AG08396 (cell line): ENCODE measurements at places on chromosomes 12 and 14.

DNA sequence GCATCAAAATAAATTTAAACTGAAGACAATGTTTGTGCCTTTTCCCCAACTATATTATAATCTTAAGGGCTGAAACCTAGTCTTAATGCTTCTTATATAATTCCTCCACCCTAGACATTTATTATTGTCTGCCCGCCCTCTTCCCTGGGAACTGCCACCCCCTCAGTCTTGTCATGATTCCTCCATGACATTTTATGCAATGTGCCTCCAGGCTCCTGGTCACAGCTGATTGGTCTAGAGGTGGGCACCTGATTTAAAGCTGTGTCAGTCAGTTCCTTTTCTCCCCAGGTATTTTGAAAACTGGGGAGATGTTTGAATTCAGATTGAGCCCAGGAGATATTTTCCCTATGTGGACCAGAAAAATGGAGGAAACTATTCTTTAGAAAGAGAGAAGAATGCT, 401.4 kb downstream of the PCNX1 start:
- no peak for DNase-seq

DNA sequence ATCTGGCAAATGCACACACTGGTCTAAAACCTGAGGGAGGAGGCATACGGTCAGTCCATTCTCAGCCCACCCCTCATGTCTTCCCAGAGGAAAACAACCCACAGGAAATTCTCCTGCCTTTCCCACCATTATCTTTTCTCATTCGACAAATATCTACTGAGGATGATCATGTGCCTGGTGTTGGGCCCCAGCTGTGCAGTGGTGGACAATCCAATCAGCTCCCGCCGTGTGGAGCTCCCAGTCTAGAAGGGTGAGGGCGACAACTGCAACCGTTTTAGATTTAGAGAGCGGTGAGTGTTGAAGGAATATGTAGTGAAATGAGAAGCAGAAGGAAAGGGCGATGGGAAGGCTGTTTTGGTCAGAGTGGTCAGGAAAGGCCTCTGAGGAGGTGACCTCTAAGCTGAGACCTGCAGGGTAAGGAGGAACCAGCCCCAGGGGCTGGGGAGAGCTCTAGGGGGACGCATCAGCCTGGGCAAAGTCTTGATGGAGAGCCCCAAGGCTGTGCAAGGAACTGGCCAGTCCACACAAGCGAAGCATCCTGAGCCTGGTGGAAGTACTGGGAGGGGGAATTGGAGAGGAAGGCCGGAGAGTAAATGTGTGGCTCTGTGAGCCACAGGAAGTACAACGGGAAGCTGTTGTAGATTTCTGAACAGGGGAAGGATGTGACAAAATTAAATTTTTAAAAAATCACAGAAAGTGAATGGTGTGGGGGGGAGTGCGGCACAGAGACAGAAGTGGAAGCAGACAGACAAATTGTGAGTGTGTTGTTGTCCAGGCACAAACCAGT, 192.8 kb downstream of the NTF3 start:
- DNase-seq: no peak

DNA sequence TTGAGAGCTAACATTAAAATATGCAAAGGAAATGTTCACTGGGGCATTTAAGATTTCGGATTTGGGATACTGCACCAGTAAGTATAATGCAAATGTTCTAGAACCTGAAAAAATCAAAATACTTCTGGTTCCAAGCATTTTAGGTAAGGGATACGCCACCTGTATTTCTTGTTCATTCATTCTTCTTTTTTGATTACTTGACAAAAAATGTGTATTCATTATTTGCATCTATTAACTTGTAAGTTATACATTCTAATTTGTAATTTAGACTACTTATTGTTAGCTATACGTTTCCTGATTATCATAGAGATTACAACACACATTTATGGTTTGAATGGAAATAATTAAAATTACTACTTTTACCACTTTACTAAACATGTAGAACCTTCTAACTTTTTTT, 486.9 kb downstream of the SOX5 start:
- DNase-seq: no peak

DNA sequence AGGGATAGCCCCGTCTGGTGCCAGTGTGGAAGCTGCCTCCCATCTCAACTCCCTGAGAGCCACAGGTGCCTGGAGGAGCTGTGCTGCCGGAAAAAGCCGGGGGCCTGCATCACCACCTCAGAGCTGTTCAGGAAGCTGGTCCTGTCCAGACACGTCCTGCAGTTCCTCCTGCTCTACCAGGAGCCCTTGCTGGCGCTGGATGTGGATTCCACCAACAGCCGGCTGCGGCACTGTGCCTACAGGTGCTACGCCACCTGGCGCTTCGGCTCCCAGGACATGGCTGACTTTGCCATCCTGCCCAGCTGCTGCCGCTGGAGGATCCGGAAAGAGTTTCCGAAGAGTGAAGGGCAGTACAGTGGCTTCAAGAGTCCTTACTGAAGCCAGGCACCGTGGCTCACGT, 25.5 kb upstream of the P2RX4 start:
- no peak for DNase-seq

- DNase-seq: no peak
Measured at GRCh38 chr12:3931206-3931605, 58.0 kb upstream of the PARP11 start.

DNA sequence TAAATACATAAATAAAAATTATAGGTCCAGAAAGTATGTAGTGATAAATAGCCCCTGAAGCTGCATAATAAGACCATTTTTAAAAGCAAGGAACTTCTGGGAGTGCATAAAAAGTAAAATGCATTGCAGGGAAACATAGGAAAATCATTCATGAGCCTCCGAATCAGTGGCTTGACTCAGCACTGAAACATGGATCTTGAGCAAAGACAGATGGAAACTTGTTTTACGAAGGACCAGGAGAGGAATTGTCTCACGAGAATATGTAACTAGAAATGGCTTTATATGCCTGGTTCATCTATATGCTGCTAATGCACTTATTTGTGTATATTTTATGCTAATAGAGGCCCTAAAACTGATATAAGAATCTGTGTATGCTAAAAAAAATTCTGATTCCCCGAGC, 14.7 kb downstream of the TMEM30B start:
- DNase-seq: no peak
